ENCODE measurements at places on chromosomes 1 and 21.

DNA sequence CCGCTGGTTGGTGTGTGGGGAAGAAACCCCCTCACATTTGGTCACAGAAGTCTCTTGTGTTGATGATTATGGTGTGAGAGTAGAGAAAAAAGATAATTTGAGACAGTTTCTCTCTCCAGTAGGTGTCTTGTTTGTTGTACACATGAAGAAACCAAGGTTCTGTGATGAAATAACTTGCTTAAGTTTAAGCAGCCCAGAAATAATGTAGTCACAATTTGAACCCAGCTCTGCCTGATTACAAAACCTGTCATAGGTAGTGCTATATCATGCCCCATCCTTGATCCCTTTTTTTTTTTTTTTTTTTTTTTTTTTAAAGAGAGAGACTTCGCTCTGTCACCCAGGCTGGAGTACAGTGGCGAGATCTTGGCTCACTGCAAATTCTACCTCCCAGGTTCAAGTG, 4.9 kb downstream of the MFN2 start:
- DNase-seq = no peak

- no peak for DNase-seq
These were observed 8.8 kb downstream of the CD1E start for GRCh38 chr1:158362482-158362881.

GRCh38 chr1:22231995-22232690, 89.2 kb upstream of the WNT4 start:
- no peak for DNase-seq

DNA sequence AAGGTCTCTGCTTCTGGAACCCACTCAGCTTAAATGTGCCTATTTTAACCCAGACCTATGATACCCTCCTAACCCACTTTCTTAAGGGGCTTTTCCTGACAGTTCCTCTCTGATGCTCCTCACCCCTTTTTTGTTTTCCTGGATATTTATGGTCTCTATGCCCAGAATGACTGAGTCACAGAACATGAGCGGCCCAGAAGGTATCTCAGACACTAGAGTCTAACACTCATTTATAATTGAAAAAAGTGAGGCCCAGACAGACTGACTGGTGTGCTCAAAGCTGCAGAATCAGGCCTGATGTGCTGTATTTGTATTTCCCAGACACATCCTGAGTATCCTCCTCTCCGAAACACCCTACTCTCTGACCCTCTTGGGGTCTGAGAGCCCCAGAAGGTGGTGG, 44.0 kb downstream of the LRRC71 start:
- DNase-seq = no peak

- no peak for DNase-seq
These were observed 87.3 kb downstream of the ITSN1 start for GRCh38 chr21:33729641-33730040.

- no peak for DNase-seq
These were observed 78.0 kb downstream of the SYT2 start for GRCh38 chr1:202632241-202632640.

GRCh38 chr1:85609976-85610375, 29.4 kb downstream of the CCN1 start:
- no peak for DNase-seq

All from upper lobe of left lung (tissue), 6 donors.